Smooth muscle cell of trachea (primary cell): ENCODE measurements at places on chromosomes 5 and 9. TPM values are rescaled to one million over a fixed set of nuclear protein-coding genes. Genes with fewer than 3 reads are reported as not detected.

Gene CDKN2B-AS1
- 4.5 and 10.9 TPM in 2 replicates for total RNA-seq

Gene FAM81B
- total RNA-seq: not detected in 2 replicates

Gene PCDHGB1
- 4.4 and 4.5 TPM in 2 replicates for total RNA-seq

Gene PKN3
- total RNA-seq: 1.9 and 2.3 TPM in 2 replicates

Gene PCDHB10
- total RNA-seq: 0.15 and 0.66 TPM in 2 replicates

Gene OR1N1
- total RNA-seq: not detected in 2 replicates

Gene IRX4
- total RNA-seq: 0.15 TPM in 1 of 2 replicates, not detected in the other

Gene PDZD2
- 0.50 and 1.7 TPM in 2 replicates for total RNA-seq

Gene IFNA2
- not detected in 2 replicates for total RNA-seq

Gene ADAMTS19
- 0.33 and 0.73 TPM in 2 replicates for total RNA-seq

Gene MEF2C
- total RNA-seq: 10.4 and 14.1 TPM in 2 replicates

Gene MSX2
- 1.9 and 15.9 TPM in 2 replicates for total RNA-seq

Gene TMEM232
- total RNA-seq: 7.0 and 7.6 TPM in 2 replicates

Gene EGFLAM
- total RNA-seq: 2.5 and 3.0 TPM in 2 replicates
